Naive thymus-derived CD8-positive, alpha-beta T cell (primary cell): ENCODE measurements at places on chromosomes 16 and 17.

- DNase-seq = no peak
These were observed 92.4 kb upstream of the HS3ST2 start for GRCh38 chr16:22721511-22722100.

- DNase-seq = no peak
These were observed 2.1 kb downstream of the SECTM1 start for GRCh38 chr17:82331345-82331939.

- DNase-seq = peak; percentile 32
These were observed 52.3 kb downstream of the TNRC6C start for GRCh38 chr17:78010759-78011158.

DNA sequence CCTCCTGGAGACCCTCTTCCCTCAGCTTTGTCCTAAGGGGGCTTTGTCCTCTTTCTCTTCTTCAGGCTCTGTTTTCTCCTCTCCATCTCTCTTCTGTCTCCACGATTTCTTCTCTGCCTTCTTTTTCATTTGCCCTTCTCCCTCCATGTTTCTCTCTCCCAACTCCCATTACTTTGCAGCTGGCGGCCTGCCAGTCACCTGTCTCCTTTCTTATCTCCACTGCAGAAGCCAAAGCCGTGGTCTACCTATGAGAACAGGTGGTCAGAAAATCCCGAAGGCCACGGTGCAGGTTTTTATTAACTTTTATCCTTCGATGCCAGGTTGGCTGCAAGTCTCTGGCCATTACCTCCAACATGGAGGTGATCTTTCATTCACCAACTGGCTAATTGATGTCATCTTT is 45.1 kb downstream of the FZD2 start:
- no peak for DNase-seq

DNA sequence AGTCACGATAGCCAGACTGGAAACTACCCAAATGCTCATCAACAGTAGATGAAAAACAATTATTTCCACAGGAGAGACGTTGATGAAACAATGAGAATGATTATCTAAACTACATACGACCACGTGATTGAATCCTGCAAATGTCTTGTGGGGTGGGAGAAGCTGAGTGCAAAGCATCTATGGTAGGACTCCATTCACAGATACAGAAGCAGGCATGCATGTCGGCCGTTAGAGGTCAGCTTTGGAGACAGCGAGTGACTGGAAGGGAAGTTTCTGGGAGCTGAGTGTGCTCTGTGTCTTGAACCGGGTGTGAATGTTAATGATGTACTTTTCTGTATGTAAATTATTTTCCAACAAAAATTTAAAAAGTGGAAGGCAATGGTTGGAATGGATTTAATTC is 71.5 kb upstream of the DNAJA2 start:
- DNase-seq = no peak

GRCh38 chr16:81636298-81636993 is 142.6 kb upstream of the PLCG2 start:
- no peak for DNase-seq

- no peak for DNase-seq
These were observed 15.5 kb downstream of the CX3CL1 start for GRCh38 chr16:57387598-57388354.

DNA sequence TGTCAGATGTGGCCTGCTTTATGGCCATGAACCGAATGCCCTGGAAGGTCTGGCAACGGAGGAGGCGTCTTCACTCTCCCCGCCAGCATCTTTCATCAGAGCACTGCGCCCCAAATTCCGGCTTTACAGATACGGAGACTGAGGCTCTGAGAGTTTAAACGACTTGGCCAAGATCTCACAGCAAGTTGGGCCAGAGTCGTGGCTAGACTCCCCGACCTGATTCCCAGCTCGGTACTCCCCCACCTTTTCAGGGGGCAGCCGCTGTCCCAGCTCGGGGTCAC is 1.7 kb downstream of the NGFR start:
- no peak for DNase-seq
